NCI-H69 (cell line): ENCODE measurements at places on chromosomes 7 and 10.
A peak's percentile ranks its signal among the peaks of the same experiment; 100 is the strongest.

DNA sequence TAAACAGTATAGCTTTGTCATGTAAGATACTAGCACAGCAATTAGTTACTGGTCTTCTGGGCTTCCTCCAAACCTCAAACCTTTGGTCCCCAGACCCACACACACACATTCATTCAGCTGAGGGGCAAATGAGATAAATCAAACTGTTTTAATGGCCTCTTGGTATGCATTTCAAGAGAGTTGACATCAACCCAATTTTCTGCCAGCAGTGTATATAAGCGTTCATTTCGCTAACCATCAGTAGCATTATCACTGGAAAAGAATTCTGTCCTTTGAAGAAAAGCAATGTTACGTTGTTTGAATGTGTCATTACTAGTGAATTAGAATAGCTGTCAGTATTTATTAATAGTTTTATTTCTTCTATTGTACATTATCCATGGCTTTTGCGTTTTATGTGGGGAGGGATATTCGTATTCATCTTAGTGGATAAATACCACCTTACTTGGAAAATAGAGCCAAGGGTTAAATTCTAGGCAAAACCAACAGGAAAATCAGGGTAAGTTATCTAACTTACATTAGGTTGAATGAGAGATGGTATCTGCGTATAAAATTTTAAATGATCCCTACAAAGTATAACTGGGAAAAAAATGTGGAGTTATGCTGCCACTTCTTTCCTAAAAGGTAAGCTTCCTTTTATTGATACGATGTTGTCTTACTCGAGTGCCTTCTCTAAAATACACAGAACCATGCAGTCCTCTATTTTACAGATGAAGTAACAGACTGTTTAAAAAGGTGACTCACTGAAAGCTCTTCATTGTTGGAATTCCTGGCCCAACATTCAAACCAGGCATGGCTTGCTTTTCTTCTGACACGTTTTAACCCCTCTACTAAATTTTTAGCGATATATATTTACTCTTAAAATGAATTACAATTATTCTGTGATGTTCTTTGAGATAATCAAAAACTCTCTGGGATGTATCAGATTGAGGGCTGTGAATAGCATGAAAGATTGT is 2.0 kb upstream of the ZMYND11 start:
- peak; percentile 6 for DNase-seq

GRCh38 chr7:47786557-47787248 is 161.6 kb downstream of the PKD1L1 start:
- no peak for DNase-seq

- no peak for DNase-seq
Observed at GRCh38 chr7:12905671-12906070, 218.2 kb downstream of the ARL4A start.

- DNase-seq = no peak
Observed at GRCh38 chr7:34111031-34111430, 205.7 kb downstream of the BMPER start.

DNA sequence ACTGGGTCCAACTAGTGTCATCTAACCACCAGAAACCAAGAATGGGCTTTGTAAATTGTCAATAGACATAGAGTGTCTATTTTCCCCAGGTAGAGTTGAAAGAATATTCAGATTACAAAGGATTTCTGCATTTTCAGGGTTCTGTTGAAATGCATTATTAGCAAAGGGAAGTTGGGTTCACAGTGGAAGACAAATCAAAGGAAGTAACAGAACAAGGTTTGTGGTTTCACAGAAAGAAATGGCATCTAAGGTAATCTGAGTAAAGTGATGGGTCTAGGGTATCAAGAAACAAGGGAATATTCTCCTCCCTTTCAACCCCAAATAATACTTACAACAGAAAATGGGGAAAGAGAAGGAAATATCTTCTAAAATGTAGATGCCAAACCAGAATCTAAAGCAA is 25.8 kb downstream of the CEP41 start:
- no peak for DNase-seq

GRCh38 chr10:79336739-79337138 is 10.5 kb upstream of the PPIF start:
- DNase-seq = peak; percentile 95

- DNase-seq = no peak
Observed at GRCh38 chr7:27665531-27665930, 2.8 kb upstream of the HIBADH start.

DNA sequence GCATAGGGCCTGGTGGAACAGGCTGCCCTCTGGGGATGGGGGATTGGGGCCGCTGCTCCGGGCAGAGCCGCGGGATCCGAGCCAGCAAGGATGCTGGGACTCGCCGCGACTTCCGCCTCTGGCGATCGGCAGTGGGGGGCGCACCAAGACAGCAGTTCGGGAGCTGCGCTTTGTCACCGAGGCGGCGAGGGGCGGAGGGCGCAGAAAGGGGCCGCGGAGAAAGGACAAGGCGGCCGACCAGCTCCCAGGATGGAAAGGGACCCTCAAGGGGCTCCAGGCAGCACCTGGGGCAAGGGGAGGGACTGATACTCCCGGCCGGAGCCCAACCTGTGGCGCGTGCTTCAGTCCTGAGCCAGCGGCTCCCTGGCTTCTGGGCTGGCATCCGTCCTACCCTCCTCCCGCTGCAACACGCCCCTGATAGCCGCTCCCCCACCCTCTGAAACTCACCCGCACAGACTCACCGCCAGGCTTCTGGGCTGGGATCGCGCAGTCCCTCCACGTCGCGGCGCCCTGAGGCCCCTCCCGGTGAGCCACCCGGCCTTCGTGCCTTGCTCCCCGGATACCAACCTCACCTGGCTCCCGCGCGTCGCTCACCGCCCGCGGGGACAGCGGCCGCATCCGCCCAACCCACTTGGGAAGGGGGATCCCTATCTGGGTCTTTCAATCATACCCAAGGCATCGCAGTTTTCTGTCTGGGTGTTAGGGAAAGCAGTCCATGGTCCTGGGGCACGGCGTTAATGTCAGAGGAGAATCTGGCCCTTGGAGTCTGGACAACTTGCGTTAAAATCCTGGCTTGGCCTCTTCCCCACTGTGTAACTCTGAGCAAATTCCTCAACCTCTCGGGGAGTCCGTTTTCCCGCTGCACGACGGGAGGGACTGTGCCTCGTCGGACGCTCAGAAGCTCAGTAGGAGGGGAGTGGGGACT is 7.0 kb upstream of the EVX1 start:
- DNase-seq = peak; percentile 84

GRCh38 chr10:67925449-67926005 is 41.1 kb downstream of the SIRT1 start:
- DNase-seq = no peak

DNA sequence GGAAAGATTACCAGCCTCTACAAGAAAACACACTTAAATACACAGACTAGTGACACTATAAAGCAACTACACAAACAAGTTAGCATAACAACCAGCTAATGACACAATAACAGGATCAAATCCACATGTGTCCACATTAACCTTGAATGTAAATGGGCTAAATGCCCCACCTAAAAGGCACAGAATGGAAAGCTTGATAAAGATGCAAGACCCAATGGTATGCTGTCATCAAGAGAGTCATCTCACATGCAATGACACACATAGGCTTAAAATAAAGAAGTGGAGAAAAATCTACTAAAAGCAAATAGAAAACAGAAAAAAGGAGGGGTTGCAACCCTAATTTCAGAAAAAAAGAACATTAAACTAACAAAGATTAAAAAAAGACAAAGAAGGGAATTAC is 14.0 kb upstream of the GIMAP4 start:
- DNase-seq = no peak

DNA sequence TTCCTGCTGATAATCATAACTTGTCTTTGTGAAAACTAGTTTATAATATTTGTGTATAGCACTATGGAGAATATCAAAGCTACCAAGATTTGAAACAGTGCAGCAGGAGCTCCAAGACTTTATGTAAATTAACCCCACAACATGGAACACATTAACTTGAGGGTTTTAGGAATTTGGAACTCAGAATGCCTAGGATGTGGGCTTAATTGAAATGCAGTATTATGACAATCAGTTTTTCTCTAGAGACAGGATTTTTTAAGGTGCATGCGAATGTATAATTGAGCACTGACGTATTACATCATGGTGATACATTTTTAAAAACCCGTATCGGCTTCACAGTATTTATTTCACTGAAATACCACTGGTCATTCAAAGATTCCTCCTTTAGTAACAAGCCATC is 313.1 kb upstream of the DGKB start:
- no peak for DNase-seq
